ENCODE measurements at places on chromosomes 7 and 10.

DNA sequence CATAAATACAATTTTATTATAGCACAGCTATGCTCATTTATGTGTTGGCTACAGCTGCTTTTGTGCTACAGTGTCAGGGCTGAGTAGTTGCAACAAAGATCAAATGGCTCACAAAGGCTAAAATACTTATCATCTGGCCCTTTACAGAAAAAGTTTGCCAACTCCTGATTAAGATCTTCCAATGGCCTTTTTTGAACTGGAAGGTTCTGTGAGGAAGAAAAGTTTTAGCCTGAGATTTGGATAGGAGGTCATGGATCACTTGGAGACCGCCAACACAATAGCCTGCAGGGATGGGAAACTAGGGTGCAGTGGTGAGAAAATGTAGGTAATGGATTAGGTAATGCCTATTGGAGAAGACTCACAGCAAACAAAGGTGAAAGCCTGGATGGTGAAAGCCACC is 169.8 kb downstream of the NOC3L start:
- no peak for DNase-seq

DNA sequence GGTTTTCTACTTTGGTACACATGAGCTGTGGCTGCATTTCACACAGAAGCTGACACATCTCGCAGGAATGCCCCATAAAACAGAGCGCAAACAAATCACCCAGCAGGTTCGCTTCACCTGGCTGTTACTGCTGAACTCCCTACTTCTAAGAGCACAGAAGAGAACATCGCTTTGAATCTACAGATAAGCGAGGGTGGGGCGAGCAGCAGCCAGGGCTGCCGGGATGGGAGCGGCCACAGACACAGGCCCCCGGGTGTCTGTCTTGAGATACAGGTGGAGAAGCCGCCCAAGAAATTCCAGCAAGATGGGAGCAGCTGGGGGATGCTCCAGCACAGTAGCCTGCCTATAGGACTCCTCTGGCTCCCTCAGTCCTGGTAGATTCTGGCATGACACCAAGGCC is 27.4 kb downstream of the OGDHL start:
- peak; percentile 82 for DNase-seq

DNA sequence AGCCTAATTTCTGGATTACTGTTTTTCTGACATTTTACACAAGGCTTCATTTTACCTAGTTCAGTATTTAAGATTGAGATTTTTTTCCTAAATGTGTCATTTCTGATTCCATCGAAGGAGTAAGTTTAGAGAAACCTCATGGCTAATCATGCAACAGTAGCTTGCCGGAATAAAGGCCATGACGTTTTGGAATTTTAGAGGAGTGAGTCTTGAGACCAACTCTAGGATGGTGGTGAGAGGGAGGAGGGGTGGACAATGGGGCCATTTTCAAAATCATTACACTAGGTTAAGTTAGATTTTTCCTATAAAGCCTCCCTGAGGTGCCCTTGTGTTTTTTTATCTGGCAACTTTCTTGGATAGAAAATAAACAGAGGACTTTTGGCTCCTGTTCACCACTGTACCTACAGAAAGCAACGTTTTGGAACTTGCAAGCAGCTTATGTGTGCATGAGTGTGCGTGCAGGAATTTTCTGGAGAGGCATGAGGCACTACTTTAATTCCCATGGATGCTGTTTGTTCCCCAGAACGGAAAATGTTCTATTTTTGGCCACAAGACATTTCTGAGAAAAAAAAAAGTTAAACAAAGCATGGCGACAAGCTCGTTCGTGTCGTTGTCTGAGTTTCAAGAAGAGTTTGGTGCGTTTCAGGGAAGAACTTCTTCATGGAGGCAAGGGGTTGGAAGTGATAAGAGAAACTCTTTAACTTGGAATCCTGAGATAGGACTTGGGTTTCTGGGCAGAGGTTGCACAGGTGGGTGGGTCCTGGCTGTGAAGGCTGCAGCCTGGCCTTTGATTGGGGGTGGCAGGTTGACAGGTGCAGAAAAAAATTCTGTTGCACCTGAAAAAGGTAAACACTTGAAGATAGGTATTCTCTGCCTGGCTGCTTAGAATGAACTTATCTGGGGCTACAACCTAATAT is 178.1 kb downstream of the PTEN start:
- DNase-seq = no peak

DNA sequence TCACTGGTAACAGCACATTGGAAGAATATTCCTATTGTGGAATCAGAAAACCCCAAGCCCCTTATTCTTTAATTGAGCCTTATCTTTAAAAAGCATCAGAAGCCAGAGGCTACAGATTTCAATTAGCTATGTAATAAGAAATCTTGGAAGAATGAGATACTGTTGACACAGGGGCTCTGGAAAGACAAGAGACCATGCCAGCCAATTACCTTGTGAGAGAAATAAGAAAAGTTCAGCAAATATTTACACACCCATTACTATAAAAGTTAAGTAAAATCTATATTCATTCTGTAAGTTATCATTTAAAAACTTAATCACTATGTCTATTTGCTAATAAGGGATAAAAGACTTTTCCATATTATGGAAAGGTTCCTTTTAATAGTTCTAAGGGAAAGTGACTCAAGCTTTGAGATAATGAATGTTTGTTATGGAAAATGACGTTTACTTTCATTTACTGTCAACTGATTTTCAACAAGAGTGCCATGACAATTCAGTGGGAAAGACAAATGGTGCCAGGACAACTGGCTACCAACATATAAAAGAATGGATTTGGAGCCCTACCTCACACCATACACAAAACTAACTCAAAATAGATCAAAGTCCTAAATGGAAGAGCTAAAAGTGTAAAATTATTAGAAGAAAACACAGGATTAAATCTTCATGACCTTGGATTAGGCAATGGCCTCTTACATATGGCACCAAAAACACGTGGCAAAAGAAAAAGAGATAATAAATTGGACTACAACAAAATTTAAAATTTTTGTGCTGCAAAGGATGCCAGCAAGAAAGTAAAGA is 28.3 kb downstream of the ZFAND2A start:
- DNase-seq = no peak

GRCh38 chr7:113404245-113404644 is 285.9 kb upstream of the SMIM30 start:
- DNase-seq = no peak

DNA sequence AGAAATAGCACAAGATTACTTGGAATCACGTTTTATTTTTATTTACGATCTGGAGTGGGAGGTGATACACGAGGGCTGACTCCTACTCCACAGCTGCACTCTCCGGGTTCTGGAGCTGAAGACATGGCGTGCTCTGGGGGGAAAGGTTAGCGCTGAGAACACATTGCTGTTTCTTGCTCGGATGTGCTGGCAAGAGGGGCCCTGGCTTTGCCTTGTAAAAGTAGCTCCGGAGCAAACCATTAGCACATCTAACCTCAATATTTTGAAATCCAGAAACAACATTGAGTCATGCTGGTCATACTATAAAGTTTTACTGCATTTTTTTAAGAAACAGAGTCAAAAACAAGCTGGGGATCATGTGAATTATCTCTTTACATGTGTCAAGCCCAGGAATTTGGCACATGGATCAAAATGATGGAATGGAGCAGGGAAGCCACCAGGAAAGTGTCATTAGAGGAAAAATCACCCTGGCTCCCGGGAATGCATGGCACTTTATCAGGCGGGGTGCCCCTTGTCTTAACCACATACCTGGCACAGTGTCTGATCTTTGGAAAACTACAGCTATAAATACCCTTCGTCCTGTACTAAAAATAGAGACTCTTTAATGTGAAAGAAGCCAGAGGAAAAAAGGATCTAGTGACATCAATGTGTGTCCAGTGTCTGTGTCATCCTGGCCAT is 31.6 kb upstream of the LYZL1 start:
- DNase-seq = peak; percentile 72

DNA sequence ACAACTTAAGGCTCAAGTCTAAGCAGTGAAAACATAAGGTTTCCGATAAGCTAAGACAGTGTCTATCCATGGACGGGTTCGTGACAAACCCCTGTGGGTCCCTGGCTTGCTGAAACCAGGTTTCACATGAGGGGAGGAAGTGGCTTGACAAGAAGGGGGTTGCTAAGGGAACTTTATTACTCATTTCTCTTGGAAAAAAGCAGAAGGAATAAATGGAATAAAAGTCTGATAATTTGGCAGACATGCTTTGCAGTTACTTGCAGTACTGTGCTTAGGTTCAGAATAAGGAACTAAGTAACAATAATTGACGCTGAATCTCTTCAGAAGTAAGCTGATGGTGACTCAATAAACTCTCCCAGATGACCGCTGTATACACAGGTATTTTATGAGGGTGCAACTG is 34.7 kb downstream of the RBM17 start:
- DNase-seq = no peak

DNA sequence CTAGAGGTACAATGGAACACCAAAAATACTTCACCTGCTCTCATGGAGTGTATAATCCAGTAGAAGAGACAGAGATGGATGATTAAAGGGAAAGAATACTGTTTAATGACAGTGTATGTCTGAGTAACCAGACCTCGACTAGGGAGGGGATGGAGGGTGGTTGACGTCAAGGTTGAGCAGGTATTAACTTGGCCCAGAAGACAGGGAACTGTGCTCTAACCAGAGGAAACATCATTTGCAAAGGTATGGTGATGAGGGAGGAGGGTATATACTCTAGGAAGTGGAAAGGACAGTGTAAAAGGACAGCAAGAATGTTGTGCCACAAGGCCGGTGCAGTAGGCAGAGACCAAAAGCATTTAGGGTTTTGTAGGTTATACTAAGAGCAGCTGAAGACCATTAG is 2.9 kb downstream of the MIOS start:
- no peak for DNase-seq

DNA sequence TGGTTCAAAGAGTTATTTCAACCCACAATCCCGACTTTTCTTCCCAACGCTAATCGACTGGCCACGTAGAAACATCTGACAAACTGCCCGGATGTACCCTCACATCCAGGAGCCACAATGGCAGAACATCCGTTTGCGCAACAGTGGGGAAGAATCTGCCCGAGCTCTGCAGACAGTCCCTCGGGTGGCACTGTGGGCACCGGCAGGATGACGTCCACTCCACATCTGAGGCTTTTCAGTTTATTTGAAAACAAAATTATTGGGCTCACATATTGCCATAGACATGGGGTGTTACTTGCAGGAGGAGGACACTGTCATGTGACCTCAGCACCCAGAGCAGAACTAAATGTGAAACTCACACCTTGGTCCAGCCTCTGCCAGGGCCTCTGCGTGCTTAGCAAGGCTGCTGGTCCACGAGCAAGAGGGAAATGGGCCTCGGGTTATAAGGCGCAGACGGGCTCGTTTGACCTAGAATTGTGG is 84.1 kb downstream of the MKI67 start:
- no peak for DNase-seq

GRCh38 chr10:126186766-126187165 is 201.5 kb downstream of the ADAM12 start:
- no peak for DNase-seq

DNA sequence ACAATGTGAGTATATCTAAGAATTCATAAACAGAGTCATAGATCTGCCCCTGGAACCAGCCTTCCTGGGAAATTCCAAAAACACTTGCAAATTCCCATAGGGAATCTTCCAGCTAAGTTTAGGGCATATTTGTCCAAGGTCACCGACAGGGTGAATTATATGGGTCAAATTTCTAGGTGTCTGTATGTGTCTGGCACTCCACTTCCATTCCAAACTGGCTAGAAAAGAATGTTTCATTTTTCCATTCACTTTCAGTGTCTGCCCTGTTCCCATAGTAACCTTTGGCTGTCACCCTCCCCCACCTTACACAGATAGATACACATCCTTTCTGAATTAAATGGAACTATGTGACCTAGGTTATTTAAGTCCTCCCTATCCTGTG is 230.9 kb downstream of the CREB5 start:
- no peak for DNase-seq

Data from LoVo (cell line).